Brain microvascular endothelial cell (primary cell): ENCODE measurements at places on chromosomes 2 and 18.

- DNase-seq = no peak
Measured at GRCh38 chr2:82330155-82330554, 2025.6 kb upstream of the LRRTM1 start.

- DNase-seq = no peak
Measured at GRCh38 chr2:16241166-16242160, 301.1 kb downstream of the MYCN start.

DNA sequence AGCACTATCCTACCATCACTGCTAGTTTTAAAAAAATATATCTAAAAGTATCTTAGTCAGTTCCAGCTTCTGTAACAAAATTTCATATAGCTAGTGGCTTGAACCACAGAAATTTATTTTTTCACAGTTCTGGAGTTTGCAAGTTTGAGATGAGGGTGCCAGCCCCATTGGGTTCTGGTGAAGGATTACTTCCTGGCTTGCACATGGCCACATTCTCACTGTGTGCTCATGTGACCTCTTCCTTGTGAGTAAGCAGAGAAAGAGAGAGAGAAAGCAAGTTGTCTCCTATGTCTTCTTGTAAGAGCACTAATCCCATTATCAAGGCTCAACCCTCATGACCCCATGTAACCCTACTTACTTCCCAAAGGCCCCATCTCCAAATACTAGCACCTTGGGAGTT lies 158.9 kb downstream of the DOK6 start:
- DNase-seq = no peak

DNA sequence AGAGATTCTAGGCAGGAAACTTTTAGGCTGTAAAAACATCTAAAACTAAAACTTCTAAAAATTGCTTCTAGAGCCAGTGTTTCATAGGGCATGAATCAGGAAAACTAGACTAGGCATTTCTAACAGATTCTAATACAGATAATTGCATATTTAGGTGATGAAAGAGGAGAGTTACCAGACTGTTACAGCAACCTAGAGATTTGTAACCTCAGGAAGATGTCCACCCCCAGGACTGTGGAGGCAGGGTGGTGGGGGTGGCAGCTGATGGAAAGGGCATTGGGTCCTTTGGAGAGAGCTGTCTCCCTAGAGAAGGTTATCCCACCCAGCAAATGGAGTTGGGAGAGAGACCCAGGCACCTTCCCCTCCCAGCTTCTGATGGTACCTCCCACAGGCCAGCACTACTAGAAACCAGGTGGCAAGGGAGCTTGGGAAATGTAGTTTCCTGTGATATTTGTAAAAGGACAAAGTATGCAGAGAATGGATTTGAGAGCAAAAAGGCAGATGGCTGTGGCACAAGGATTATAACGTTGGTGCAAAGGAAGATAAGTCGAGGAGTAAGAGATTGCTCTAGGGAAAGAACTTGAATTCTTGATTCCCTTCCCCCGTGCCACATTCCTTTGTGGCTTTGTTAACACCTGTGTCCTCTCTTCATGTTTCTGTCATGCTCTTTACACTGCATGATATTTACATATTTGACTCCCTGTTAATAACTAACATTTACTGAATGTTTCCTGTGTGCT lies 75.6 kb upstream of the MGAT5 start:
- no peak for DNase-seq

DNA sequence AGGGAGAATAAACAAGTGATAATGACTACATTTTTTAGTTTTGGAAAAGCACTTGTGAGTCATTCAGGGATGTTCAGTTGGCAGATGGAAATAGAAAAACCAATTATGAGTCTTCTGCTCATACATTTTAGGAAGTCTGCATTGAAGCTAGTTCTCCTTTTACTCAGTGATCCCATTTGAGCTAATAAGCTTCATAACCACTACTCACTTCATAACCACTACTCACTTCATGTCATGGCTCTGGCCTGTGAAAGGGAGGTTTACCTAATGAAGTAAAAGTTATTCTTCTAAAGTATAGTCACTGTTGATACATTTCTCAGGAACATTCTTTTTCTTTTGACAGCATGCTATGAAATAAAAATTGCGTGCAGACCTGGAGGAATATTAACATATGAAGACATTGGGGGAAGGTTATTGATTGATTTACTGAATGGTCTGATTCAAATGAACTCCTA lies 948.7 kb downstream of the TSN start:
- DNase-seq = no peak

GRCh38 chr18:62289047-62289446 lies 36.1 kb upstream of the TNFRSF11A start:
- no peak for DNase-seq

DNA sequence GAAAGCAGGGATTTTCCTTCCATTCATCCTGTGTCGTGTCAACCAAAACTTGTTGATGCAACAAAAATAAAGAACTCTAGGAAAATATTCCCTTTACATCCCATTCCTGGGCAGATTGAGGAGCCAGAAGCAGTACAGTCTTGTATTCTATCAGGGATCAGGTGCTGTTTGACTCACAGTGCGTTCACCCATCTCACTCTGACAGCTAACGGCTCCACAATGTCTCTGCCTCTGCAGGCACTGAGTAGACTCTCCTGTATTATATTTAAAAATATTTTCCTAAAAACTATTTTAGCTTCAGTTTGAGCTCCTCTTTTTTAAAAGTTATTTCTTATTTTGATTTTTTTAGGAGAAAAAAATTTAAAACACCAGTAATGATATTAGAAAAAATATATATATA lies 600.6 kb upstream of the SALL3 start:
- no peak for DNase-seq

GRCh38 chr2:216661639-216662375 lies 28.6 kb downstream of the IGFBP2 start:
- peak; percentile 52 for DNase-seq

DNA sequence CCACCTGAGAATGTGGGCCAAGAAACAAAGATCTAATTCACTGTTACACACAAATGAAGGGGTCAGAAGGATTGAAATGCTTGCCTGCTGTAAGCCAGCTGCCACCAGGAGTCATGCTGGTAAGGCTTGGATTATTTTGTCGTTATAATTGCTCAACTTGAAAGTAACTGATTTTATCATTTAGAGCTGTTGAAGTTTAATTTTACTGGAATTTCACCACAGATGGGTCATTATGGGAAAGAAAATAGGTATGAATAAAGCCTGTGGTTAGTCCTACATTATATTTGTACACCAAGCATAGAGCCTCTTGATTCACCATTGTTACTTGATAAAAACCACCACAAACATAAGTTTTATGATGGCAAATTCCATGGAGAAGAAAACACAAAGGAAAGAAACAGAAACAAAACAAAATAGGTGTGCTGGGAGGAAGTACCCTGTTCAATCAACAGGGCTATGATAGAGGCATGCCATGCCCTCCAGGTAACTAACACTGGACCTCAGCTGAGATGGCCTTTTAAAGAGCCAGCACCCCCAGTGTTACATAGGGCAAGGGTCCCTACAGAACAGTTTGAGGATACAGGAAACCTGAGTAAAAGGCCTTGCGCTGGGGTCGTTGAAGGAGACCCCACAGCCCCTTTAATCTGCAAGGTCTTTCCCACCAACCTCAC lies 3.0 kb downstream of the CLEC4F start:
- DNase-seq = no peak

GRCh38 chr2:42296226-42296625 lies 64.8 kb downstream of the COX7A2L start:
- no peak for DNase-seq

DNA sequence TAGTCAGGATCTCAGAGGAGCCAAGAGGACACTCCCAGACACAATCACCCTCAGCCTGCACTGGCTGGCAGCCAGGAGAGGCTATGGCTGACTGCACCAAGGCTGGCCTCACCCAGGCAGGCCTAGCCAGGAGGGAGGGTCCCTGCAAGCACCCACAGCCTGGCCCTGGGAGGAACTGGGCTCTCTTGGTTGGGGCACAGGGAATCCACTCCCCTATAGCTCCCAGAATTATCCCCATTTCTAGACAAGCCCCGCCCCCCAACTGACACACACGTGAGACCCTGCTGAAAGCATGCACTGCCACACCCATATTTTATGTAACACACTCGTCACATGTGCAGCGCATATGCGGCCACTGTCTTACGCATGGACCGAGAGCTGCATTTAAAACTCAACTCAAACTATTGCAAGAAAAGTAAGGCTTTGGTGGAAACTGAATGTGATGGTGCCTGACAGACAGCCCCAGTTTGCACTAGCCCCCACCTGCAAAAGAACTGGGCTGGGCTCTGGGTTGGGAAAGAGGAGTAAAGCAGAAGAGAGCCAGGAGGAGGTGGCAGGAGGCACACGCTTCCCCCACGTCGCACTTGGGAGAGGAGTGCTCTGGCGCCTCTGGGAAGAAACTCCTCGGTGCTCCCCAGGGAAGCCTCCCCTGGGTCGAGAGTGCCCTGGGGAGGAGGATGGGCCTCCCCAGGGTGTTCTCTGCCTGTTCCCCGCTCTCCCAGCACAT lies 28.9 kb upstream of the ARHGEF4 start:
- DNase-seq = no peak

- peak; percentile 40 for DNase-seq
Measured at GRCh38 chr18:45107425-45107824, 426.7 kb downstream of the SETBP1 start.

DNA sequence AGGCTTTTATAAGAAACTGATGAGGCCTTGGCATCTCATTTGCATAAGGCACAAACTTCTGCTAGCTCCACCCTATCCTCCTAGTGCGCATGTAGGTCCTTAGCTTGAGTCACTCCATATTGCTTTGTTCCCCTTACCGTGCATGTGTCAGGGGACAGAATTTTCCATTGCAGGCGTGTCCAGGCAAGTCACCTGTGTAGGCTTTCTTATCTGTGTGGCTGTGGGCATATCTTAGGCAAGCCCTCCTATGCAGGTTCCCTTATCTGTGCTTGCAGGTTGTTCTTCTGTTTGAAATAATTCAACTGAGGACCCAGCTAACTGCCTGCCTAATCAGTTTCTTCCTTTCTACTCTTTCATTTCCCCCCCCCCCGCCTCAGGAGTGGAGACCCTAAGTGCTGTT lies 63.3 kb upstream of the CDCA7 start:
- DNase-seq = no peak

- no peak for DNase-seq
Measured at GRCh38 chr18:1998121-1998520, 573.2 kb downstream of the METTL4 start.

DNA sequence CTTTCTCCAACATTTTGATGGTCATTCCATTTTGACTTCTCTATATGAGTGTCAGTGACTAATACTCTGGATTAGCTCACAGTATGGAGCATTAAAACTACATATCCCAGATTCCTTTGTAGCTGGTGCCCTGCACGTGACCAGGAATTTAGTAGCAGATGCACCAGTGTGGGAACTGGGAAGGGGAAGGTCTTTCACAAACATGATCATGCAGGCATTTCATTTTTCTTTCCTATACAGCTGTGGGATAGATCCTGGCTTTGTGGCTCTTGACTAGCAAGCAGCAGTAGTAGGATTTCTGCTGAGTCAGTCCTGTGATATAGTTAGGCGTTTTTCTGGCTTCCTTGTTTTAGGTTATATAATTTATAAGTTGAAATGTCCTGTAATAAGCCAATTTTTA lies 971.0 kb upstream of the CDH2 start:
- DNase-seq = peak; percentile 57

GRCh38 chr2:10331702-10332401 lies 29.1 kb downstream of the HPCAL1 start:
- no peak for DNase-seq

- no peak for DNase-seq
Measured at GRCh38 chr2:102217032-102217431, 30.2 kb downstream of the IL1RL2 start.

DNA sequence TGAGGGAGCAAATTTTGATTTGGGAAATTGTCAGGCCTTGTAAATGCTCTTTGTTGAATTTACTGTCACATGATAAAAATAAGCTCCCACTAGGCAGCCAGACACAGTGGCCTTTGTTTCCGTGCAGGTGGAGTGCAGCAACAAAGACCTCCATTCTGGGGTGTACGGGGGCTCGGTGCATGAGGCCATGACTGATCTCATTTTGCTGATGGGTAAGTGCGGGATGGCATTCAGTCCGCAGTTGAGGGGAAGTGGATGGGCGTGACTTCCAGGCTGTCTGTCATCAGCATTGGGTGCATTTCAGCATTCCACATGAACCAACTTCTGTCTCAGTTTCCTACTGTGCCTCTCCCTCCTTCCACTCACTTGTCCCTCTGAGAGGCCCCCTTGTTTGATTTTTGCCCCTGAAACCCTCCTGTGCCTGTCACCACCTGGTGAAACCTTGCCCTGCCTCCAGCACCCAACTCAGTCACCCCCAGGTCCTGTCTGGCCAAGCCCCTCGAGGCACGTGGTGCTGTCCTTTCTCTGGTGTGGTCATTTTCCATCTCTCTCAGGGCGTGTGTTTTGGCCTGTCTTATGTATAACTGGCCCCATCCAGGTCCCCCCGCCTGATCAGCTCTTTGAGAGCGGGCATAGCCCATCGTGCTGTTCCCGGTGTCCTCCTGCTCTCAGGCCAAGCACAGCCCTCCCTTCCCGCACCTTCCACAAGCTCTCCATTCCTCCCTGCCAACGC lies 16.3 kb downstream of the CNDP2 start:
- no peak for DNase-seq

DNA sequence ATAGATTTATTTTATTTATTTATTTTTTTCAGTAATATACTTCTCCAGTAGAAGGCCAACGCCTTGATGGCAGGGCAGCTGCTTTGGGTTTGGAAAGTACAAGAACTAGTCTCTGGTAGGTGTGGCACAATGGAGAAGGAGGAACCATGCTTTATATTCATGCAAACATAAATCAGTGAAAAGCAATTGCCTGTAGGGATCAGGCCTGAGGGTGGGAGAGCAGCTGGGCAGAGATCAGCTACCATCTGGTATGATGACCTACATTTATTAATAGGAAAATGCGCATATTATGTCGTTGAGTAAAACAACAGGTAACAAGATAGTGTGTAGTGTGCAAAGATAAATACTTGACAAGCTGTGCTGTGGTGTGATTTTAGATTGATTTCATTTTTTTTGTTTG lies 120.4 kb upstream of the TLK1 start:
- DNase-seq = no peak

GRCh38 chr2:222613715-222614331 lies 42.1 kb downstream of the FARSB start:
- peak; percentile 40 for DNase-seq

- DNase-seq = peak; percentile 35
Measured at GRCh38 chr2:19786408-19787058, 115.2 kb downstream of the TTC32 start.

DNA sequence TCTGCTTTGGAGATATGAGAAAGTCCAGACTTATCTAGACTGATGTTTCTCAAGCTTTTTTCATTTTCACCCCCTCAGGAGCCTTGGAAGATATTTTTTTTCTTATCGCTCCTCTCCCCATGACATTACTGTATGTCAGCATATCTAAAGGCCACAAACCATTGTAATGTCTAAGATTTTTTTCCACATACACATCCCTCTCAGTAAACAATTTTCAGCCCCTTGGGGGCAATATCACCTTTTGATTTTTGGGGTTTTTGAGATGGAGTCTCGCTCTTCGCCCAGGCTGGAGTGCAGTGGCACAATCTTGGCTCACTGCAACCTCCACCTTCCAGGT lies 60.3 kb upstream of the REL start:
- DNase-seq = no peak

- no peak for DNase-seq
Measured at GRCh38 chr2:224217233-224217961, 178.3 kb upstream of the SERPINE2 start.

GRCh38 chr2:1557467-1557820 lies 144.2 kb downstream of the TPO start:
- DNase-seq = no peak

GRCh38 chr18:3794537-3795348 lies 344.8 kb downstream of the TGIF1 start:
- peak; percentile 79 for DNase-seq
